Left ventricle myocardium superior (tissue), 1 donor: ENCODE measurements at places on chromosomes 12 and 14. TPM values are rescaled to one million over a fixed set of nuclear protein-coding genes. Genes with fewer than 3 reads are reported as not detected.
A peak's percentile ranks its signal among the peaks of the same experiment; 100 is the strongest.

ENDOU gene
- 0.30 TPM for total RNA-seq

- DNase-seq, result no peak
Observed at GRCh38 chr12:74915718-74916117, 293.9 kb downstream of the KCNC2 start.

DNA sequence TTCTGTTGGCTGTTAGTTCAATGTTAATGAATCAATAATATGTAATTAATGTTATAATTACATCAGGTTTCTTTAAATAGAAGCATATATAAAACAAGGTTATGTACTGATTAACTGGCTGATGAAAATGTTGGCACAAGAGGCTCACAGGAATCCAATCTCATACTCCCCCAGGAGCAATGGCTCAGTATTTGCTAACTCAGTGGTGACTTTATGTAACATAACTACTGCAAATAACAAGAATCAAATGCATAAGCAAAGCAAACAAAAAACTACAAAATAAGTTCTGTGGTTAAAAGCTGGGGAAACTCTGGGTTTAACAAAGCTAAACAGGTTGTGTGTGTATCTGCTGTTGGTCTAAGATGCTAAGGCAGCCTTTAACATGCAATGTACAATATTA is 27.7 kb upstream of the BBS10 start:
- no peak for DNase-seq

DNA sequence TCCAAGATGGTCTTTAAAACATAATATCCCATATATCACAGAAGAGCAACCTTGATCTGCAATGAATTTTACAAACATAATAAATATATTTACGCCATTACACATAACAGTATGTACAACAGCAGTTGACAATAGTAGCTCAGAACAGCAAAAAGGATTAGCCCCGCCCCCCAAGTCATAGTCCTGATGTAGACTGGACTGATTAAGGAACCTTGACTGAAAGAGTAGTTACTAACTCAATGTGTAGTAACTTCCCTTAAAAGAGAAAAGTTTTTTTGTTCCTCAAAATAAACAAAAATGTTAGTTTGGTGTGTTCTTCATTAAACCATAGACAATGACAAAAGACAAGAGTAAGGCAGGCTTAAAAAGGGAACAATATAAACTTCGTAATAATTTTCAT is 44.5 kb downstream of the GTF2A1 start:
- DNase-seq, result peak; percentile 41
